ENCODE measurements at places on chromosomes 2 and 18. TPM values are rescaled to one million over a fixed set of nuclear protein-coding genes. Genes with fewer than 3 reads are reported as not detected.

GRCh38 chr2:137718786-137719185, 245.5 kb upstream of the HNMT start:
- DNase-seq: no peak

Gene FAM124B
- not detected for polyA plus RNA-seq

GRCh38 chr2:128686881-128687555, 368.4 kb upstream of the HS6ST1 start:
- no peak for DNase-seq

DNA sequence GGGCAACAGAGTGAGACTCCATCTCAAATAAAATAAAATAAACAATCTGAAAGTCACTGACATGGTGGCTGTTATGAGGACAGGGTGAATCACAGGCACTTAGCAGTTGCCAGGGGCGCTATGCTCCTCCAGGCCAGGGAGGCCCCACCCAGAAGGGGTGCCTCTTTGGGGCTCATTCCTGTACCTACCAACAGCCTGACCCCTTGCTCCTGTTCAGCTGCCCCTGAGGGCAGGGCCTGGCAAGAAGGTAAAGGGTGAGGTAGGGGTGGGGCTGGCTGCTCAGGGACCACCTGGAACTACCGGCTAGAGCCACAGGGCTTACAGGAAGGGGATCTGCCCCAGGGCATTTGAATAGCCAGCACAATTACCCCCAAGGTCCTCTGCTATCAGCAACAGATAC, 60.3 kb downstream of the INPP5D start:
- DNase-seq: no peak

Gene GPR55
- polyA plus RNA-seq: not detected

Gene SNED1
- polyA plus RNA-seq: 3.5 TPM

GRCh38 chr18:77160515-77160914, 27.9 kb upstream of the MBP start:
- no peak for DNase-seq

- DNase-seq: no peak
These were observed 56.5 kb downstream of the TPGS2 start for GRCh38 chr18:36772241-36772723.

Gene REEP1
- polyA plus RNA-seq: 111 TPM

Gene RGPD6
- 15.6 TPM for polyA plus RNA-seq
